ENCODE measurements at places on chromosomes 2 and 18. TPM values are rescaled to one million over a fixed set of nuclear protein-coding genes. Genes with fewer than 3 reads are reported as not detected.

TRIM54 gene
- not detected for total RNA-seq

LRP2 gene
- 0.27 TPM for total RNA-seq

- no peak for DNase-seq
These were observed 17.1 kb downstream of the KRCC1 start for GRCh38 chr2:88038263-88039105.

GRCh38 chr2:53366543-53366942, 401.1 kb upstream of the CHAC2 start:
- DNase-seq = no peak

GRCh38 chr18:59719544-59720181, 22.4 kb upstream of the CCBE1 start:
- DNase-seq = no peak

- DNase-seq = no peak
These were observed 82.1 kb downstream of the EIF2AK3 start for GRCh38 chr2:88545118-88545517.

GRCh38 chr2:124112966-124113365, 87.9 kb downstream of the CNTNAP5 start:
- no peak for DNase-seq

DNA sequence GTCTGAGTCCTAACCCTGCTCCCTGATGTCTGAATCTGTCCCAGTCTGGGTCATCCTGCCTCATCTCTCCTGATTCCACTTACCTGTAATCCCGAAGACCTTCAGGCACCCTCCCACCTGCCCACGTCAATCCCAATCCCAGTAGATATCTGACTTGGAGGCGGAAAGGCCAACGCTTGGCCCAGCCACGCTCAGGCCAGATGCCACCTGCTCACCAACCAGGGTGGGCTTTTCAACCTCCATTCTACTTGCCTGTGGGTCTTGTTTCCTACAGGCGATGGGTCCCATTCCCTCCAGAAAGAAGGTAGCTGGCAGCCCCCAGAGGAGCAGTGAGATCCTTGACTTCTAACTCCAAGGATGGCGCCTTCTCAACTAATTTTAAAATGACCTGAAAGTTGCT, 59.7 kb downstream of the INPP5D start:
- DNase-seq = no peak

GRCh38 chr2:201707753-201708152, 9.3 kb upstream of the MPP4 start:
- DNase-seq = no peak

DNA sequence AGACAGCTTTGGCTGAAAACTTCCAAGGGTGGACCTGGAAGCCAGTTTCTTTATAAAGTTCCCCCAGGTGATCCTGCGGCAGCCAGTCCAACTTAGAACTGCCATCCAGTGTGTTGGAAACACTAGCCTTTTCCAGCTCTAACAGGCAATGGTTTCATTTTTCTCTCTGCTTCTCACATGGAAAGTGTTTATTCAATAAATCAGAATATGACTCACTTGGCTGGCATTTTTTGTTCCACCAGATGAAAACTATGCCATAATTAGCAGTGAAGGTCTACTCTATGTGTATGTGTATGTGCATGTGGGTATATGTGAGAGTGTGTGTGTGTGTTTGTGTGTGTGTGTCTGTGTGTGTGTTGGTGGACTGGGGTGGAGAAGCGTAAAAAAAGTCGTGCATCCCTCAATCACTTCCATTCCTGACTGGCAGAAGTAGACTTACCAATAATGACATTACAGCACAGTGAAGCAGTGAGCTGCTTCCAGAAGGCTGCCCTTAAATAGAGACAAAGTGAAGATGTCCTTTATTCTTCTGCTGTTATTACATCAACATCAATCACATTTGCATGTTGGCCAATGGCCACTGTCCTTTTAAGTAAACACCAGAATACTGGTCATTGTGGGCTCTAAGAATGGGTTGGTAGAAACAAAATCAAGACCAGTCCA, 90.9 kb upstream of the SETBP1 start:
- no peak for DNase-seq

FN1 gene
- total RNA-seq = 0.50 TPM

GALNT3 gene
- 4.1 TPM for total RNA-seq

DNA sequence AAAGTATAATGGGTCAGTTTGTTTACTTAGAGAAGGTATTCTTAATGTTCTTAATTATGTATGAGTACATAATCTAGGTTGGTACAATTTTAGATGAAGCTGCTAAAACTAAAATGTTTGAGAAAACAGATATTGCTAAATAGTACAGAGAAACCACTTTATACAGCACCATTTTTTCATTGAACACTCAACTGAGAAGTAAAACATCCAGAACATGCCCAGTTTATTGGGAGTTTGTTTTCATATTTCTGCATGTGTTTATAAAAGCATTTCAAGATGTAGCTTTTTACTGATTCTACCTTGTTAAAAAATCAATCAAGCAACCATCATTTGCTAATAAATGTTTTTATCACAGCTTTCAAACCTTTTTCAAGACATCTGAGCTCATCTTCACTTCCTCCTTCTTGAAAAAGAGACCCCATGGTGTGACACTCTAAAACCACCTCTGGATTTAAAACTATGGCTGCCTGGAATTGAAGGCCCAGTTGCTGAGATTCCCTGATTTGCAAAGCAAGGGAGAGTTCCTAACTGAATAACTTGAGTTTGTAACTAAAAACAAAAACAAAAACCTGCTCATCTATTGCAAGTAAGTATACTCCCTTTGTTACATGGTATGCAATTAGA, 585.9 kb downstream of the ZEB2 start:
- DNase-seq = no peak

DNA sequence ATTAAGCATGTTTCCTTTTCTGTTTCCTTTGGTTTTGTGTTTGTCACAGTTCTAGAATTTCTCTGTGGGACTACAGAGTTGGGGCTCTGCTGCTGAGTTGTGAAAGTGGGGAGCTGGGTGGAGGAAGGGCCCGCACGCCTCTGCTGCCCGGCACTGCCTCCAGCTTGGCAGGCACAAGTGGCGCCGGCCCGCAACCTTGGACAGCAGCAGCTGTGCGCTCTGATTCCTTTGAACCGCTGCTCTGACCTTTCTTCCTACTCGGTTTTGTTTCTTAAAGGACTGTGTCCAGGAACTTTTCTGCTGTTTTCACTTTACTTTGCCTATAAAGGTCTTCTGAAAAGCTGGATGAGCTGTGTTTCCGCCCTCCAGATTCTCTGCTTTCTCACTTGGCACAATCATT, 137.6 kb upstream of the ALPP start:
- no peak for DNase-seq

DNA sequence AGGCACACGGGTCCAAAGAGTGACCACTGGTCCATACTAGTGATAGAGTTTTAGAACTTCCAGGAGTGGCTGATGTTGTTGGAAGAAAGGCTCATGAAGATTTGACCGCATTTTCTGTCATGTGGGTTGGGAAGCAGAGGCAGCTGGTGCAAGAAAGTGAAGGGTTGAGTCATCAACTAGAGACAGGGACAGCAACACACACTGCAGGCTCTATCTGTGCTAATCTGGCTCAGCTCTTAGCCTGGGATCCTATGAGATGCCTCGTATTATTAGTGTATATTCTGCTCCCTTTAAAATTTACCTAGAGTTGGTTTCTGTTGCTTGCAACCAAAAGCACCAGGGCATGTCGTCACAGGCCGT, 2.5 kb upstream of the SH3RF3 start:
- DNase-seq = no peak

- DNase-seq = no peak
These were observed 174.9 kb downstream of the AGAP1 start for GRCh38 chr2:235668782-235669181.

DNA sequence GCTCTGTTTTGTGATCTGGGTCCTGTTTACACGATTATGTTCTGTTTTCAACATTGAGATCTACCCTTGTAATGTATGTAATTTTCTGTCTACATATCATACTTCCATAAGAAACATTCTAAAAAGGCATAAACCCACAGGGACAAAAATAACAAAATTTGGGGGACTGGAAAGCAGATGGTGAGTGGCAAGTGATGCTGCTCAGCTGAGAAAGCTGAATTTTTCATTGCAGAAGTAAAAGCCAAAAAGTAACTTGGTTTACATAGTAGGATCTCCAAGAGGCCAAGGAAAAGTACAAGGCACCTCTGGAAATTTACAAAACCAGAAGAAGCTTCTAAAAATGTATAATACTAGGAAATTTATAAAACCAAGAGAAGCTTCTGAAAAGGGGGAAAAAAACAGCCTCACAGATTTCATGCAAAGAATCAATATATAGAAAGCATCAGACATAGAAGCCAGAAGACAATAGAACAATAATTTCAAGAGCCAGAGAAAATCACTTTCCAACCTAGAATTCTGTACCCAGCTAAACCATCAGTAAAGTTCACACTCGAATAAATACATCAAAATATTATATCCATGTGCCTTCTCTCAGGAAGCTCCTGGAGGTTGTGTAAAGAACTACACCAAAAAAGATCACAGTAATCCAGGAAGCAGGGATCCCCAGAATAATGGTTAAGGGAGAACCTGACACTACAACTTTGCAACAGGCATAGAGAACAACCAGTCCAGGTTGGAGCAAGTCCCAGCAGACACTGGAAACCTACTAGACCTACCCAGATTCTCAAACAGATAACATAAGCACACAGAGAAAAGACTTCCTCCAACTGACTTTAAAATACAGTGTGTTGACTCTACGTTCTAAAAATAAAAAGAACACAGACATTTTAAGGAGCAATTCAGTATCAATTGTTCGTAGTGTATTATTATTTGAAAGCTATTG, 401.7 kb upstream of the HS6ST1 start:
- DNase-seq = no peak

- no peak for DNase-seq
These were observed 68.0 kb downstream of the LDLRAD4 start for GRCh38 chr18:13286456-13287125.

MDH1B gene
- total RNA-seq = 0.87 TPM

DNA sequence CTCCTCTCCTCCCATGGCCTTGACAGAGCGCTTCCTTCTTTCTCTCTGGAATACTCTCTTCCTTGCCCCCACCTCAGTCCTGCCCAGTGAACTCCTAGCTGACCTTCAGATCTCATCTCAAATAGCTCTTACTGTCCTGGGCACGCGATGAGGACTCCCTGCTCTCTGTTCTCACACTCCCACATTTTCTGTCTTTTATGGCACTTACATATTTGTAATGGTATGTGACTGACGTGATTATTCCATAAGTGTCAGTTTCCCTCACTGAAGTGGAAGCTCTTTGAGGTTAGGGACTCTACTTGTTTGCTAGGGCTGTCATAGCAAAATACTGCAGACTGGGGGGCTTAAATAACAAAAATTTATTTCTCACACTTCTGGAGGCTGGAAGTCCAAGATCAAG, 1.7 kb upstream of the DYSF start:
- DNase-seq = no peak

- no peak for DNase-seq
These were observed 786 bp upstream of the TMEM200C start for GRCh38 chr18:5895876-5896740.

CCDC178 gene
- total RNA-seq = not detected

DNA sequence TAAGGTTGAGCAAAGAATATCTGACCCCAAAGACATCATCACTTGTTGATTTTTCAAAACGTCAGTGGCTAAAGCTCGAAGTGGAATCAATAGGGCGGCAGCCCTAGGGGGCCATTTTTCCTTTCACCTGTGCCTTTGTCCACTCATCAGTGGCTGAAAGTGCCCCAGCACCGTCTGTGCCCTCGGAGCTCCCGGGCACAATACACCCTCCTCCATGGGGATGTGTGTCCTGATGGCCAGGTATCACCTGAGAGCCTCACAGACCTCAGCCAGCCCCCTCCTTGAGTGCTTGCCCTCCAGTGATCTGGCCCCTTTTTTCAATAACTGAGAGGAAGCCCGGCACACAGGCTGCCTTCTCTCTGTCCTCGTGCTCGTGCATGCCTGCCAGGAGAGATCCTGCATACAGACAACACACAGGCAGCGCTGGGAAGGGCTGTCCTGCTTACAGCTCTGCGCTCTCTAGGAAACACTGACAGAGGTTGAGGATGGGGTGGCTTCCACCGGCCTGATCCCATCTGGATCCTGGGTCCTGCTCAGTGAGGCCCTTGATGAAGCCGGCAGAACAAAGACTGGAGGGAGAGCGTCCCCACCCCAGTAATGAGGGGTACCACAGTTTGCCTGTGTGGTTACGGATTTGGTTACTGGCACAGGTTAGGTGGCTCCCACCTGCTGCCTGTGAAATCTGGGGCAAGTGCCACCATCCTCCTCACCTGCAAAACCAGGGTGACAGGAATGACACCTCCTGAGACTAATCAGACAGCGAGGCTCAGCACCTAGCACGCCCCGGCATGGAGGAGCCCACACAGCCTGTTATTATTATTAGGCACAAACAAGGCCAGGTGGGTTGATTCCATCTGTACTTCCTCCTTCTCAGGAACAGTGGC, 197.5 kb upstream of the RAB6C start:
- no peak for DNase-seq

Data from activated CD4-positive, alpha-beta memory T cell treated with anti-CD3 and anti-CD28 coated beads for 36 hours (primary cell).